Activated naive CD4-positive, alpha-beta T cell treated with anti-CD3 and anti-CD28 coated beads, Interleukin-2, amount 50 U/mL, for 16 hours (primary cell): ENCODE measurements at places on chromosomes 6 and 20.

- DNase-seq, result no peak
These were observed 699.2 kb upstream of the AGPAT4 start for GRCh38 chr6:161973064-161973463.

DNA sequence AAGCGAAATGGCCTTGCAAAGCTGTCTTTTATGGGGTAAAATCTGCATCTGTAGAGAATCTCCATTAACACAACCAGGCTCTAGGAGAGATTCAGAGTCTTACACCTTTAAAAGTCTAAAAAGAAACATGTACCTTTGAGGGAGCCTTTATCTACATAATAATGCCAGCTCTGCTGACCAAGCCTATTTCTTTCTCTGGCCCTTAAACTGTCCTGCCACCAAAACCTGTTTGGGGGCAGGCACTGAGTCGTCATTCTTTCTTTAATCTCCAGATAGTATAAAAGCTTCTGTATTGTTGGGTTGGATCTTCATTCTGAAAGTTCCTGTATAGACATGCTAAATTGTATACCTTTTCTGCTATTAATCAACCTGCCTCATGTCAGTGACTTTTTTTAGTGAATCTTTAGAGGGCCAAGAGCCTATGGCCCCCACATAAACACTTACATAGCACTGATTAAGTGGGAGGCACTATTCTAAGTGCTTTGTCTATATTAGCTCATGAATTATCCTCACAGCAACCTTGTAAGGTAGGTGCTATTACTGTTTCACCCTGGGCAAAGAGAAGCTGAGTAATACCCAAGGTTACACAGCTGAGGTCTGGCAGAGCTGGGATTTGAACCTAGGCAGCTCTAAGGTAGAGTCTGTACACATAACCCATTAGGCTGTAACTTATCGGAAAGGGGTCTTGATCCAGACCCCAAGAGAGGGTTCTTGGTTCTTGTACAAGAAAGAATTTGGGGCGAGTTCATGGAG lies 232.3 kb upstream of the DTNBP1 start:
- DNase-seq, result no peak

GRCh38 chr6:14016432-14016831 lies 91.7 kb downstream of the RNF182 start:
- DNase-seq, result no peak

- no peak for DNase-seq
These were observed 14.5 kb downstream of the TREM1 start for GRCh38 chr6:41271901-41272395.

DNA sequence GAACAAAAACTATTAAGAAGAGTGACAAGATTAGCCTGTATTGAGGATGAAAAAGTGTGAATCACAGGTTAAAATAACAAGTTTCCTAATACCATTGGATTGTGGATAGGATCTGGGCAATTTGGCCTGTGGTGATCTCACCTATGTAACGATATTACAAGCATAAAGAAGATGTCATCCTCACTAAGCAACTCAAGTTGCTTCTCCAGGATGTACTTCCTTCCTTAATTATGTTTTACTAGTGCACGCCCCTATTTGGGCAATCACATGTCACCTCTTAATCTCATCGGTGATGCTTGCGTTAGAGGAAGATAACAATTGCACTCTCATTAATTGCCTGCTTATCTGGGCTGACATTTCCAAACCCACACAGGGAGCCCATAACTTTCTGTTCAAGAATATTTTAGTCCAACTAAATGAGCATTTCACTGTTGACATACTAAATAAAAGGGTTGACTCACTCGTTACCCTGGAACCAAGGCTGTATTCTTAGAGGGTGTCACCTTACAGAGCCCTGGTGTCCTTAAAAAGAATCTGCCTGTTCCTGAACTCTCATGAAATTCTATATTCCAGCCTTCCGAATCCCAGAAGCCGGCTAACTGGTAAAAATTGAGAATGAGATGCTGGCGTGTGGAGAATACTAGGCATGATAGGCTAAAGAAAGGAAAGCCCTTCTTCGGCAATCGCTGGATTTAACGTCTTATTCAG lies 88.2 kb upstream of the ATXN1 start:
- no peak for DNase-seq

- no peak for DNase-seq
These were observed 131.4 kb upstream of the TRAF3IP2 start for GRCh38 chr6:111737065-111737521.

GRCh38 chr6:149050160-149050559 lies 267.4 kb upstream of the TAB2 start:
- no peak for DNase-seq

DNA sequence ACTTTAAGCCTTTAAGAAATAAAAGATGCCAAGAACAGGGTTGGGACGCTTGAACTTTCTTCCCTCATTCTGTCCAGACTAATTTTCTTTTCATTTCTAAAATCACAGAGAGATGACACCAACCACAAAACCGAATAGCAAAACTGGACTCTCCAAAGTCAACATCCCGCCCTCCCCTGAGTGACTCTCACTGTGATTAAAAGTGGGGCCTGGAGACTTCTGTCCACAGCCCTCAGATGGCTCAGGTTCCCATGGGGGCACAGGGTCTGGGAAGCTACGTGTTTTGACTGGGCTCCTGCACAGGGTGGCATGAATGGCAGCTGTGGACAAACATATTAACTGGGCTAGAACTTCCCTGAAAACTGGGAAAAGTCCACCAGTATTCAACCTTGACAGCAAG lies 6.3 kb downstream of the FRMD1 start:
- DNase-seq, result no peak
